ENCODE measurements at places on chromosomes 7 and 10. TPM values are rescaled to one million over a fixed set of nuclear protein-coding genes. Genes with fewer than 3 reads are reported as not detected.

GRCh38 chr7:28512668-28513440 lies 100.5 kb downstream of the CREB5 start:
- DNase-seq, result no peak

SLC26A5 gene
- not detected for total RNA-seq

STRIP2 gene
- 2.2 TPM for total RNA-seq

BNIP3 gene
- total RNA-seq, result 423 TPM

DNA sequence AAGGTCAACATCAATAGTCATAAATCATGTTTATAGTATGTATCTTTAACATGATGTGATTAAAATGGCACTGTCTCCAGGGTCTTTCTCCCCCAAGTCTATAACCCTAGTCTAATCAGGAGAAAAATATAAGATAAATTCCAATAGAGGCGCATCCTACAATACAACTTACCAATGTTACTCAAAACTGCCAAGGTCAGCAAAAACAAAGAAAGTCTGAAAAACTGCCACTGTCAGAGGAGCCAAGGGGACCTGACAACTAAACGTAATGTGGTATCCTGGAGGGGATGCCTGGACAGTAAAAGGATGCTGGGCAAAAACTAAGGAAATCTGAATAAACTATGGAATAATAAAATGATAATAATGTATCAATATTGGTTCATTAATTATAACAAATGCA lies 63.9 kb downstream of the TPK1 start:
- DNase-seq, result no peak

- DNase-seq, result no peak
These were observed 46.4 kb upstream of the NKX6-2 start for GRCh38 chr10:132832186-132832969.

OPN4 gene
- total RNA-seq, result not detected

VWA2 gene
- not detected for total RNA-seq

DDC gene
- not detected for total RNA-seq

- peak; percentile 84 for DNase-seq
These were observed 98.8 kb upstream of the PFKP start for GRCh38 chr10:2968401-2969058.

DNA sequence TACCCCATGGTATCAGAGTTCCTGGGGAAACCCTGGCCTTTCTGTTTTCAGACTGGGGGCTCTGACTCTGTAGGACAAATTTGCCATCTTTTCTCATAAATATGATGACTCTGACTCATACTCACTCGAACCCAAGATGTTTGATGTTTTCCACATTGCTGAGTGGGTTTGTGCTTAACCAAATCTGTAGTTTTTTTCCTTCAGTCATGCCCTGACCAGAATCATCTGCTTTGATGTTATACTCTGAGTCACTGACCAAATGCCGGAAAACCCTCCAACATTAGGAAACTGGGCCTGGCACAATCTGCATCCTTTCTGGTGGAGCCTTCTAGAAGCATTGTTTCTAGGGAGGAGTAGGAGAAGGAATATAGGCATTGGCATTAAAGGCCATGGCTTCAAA lies 118.7 kb downstream of the C10orf105 start:
- peak; percentile 94 for DNase-seq

- DNase-seq, result no peak
These were observed 49.7 kb upstream of the JAZF1 start for GRCh38 chr7:28230261-28230660.

- DNase-seq, result no peak
These were observed 26.3 kb upstream of the AKR1B1 start for GRCh38 chr7:134485203-134485602.

- peak; percentile 78 for DNase-seq
These were observed 661 bp downstream of the HECTD2 start for GRCh38 chr10:91410638-91411371.

WDR86 gene
- total RNA-seq, result 0.25 TPM

HTR5A gene
- not detected for total RNA-seq

SRGN gene
- total RNA-seq, result 108 TPM

GRCh38 chr10:112624546-112625048 lies 177.6 kb downstream of the VTI1A start:
- DNase-seq, result peak; percentile 5

CRTAC1 gene
- total RNA-seq, result 0.13 TPM

GRCh38 chr10:73937333-73938043 lies 26.6 kb downstream of the PLAU start:
- no peak for DNase-seq

MSS51 gene
- total RNA-seq, result 1.0 TPM

GRCh38 chr7:148484486-148484885 lies 106.1 kb upstream of the C7orf33 start:
- DNase-seq, result no peak

FAM25A gene
- total RNA-seq, result not detected

ZNF488 gene
- total RNA-seq, result not detected

DNA sequence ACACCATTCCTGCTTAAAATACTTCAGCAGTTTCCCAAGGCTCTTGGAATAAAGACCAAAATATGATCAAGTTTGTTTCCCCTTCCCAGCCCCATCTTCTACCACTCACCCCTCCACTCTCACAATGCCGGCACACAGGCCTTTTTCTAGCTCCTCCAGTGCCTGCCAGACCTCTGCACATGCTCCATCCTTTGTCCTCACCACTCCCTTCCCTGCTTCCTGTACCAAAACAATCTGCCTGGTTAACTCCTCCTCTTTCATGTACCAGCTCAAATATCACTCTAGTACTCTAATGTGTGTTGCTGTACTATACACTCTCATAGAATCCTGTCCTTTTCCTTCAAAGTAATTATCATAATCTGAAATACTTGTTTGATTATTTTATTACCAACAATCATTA lies 19.4 kb downstream of the SCRN1 start:
- DNase-seq, result no peak

- peak; percentile 88 for DNase-seq
These were observed 38.3 kb upstream of the KLHL7 start for GRCh38 chr7:23067271-23067670.

GRCh38 chr10:88493691-88494483 lies 89.2 kb downstream of the RNLS start:
- DNase-seq, result peak; percentile 39

HOXA1 gene
- total RNA-seq, result 0.97 TPM

GRCh38 chr10:125174360-125174759 lies 14.0 kb upstream of the CTBP2 start:
- no peak for DNase-seq

DNA sequence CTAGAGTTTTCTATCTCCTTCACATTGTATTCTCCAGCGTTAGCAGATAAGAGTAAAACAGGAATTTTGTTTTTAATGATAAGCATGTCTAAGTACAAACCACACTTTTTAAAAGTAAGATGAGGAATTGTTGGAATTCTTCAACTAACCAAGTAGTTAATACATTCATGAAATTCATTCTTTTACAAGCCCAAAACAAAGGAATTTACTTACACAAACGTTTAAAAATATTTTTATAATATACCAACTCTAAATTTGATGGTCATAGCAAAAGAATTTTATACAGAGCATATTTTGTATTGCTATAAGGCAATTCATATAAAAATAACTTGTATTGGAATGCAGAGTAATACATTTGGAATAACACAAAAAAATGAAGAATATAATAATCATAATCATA lies 51.3 kb downstream of the TWIST1 start:
- no peak for DNase-seq

DNA sequence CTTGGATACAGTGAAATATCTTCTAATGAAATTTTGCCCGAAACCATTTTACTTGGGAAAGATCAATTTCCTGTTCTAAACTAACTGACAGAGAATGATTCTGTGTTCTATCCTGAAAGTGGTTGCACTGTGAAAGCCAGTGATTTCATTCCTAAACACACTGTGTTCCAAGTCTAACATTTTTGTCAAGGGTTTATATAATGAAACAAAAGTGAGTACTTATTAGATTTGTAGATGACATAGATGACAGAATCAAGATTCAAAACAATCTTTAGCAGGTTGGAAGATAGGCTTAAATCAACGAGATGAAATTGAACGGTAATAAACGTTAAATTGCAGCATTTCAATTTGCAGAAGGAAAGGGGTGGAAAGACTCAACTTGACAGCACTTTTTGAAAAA lies 13.3 kb downstream of the KAT6B start:
- DNase-seq, result no peak

STEAP1B gene
- total RNA-seq, result 45.1 TPM

DNA sequence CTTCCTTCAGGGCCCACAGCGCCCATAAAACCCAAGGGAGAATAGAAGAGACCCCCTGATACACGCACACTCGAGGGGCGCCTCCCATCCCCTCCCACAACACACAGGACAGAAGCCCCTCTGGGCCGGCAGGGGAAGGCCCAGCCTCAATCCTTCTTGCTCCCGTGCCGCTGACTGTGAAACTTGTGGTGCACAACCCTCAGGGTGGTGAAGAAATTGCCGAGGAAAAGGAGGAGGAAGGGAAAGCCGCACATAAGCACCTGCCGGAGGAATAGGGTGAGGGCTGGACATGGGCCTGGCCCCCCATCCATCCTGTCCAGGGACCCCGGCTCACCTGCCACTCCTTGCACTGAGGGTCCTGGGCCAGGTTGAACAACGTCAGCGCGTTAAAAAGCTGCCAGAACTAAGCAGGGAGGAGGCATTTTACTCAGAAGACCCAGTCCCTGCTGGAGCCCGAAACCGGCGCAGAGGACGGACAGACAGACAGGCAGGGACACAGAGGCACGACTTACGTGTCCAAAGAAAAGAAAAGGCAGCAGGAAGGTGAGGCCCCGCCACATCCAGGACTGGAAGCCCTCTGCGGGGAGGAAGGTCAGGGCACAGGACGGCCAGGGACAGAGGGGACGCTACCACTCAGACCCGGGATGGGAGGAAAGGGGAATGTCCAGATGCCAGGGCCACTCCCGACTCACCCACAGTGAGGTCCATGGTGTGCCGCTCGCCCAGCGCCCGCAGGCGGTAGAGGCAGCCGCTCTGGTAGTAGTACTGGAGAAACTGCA lies 7.2 kb downstream of the TMEM120A start:
- DNase-seq, result no peak

GRCh38 chr7:138907201-138907847 lies 73.9 kb downstream of the KIAA1549 start:
- peak; percentile 22 for DNase-seq

MLXIPL gene
- total RNA-seq, result not detected

- no peak for DNase-seq
These were observed 384.1 kb upstream of the STEAP1 start for GRCh38 chr7:89770161-89770560.

DNA sequence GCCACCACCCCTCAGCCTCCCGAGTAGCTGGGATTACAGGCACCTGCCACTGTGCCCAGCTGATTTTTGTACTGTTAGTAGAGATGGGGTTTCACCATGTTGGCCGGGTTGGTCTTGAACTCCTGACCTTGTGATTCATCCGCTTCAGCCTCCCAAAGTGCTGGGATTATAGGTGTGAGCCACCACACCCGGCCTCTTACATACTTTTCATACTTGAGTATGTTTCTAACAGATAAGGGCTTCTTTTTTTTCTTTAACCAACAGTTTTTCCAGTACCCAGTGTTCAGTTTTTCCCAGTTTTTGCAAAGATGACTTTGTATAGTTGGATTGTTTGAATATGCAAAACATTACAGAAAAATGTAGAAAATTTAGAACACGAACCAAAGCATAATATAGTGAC lies 7.7 kb downstream of the EIF4H start:
- DNase-seq, result no peak

SEMA3D gene
- total RNA-seq, result 10.1 TPM

SHH gene
- not detected for total RNA-seq

ZSCAN21 gene
- 3.4 TPM for total RNA-seq

GRCh38 chr10:75647675-75648074 lies 216.3 kb downstream of the LRMDA start:
- no peak for DNase-seq

GRCh38 chr7:94392393-94392786 lies 2.3 kb upstream of the COL1A2 start:
- DNase-seq, result peak; percentile 71

PRPS1L1 gene
- not detected for total RNA-seq

- peak; percentile 81 for DNase-seq
These were observed 52.8 kb upstream of the ANAPC16 start for GRCh38 chr10:72162978-72163377.

VIM gene
- total RNA-seq, result 10,466 TPM

DNA sequence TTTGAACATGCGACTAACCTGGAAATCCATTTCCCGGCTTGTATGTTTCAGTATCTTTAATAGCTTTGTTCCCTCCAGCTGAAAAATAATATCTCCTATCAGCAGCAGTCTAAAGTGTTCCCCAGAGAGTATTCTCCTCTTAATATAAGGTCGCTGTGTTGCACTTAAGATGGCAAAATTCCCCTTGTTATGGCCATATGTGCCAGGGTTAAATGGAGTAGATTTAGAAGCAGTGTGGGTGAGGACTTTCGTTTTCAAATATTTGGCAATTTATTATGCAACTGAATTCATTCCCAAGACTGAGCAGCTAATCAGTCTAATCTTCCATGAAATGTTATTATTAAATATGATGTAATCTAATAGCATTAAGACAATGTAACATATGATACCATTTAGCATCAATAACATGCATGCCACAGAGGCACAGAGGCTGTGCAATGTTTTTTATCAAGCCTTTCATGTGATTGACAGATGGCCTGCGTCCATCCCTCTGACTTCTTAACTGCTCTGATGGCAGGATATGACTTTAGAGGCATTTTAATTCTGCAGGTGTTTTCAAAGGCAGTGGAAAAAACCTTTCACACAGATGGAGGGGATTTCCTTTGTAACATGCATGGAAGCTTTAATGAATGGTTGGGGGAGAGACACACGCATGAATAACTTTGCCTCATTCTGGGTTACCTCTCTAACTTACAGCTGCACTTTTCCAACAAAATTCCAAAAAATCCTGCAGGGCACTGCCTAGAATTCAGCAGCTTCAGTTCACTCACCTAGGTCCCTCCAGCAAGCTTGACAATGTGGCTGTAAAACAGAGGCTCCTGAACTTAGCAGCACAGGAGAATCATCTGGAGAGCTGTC lies 55.1 kb upstream of the ZPBP start:
- no peak for DNase-seq

Data from GM23248 (cell line).